ENCODE measurements at places on chromosomes 12 and 14. TPM values are rescaled to one million over a fixed set of nuclear protein-coding genes. Genes with fewer than 3 reads are reported as not detected.

NRL gene
- total RNA-seq, result 3.0 TPM

IFNG gene
- total RNA-seq, result not detected

WSCD2 gene
- total RNA-seq, result 26.6 TPM

TMEM233 gene
- 0.50 TPM for total RNA-seq

GRCh38 chr12:115630136-115630535, 647.4 kb downstream of the MED13L start:
- H3K27ac ChIP-seq, result no peak overlapping the region
- H3K36me3 ChIP-seq, result no peaks in the 10 kb centered on the region
- no peaks in the 10 kb centered on the region for H3K4me1 ChIP-seq
- no peaks in the 10 kb centered on the region for H3K27me3 ChIP-seq
- DNase-seq, result no peak
- H3K4me3 ChIP-seq, result no peak overlapping the region

DNA sequence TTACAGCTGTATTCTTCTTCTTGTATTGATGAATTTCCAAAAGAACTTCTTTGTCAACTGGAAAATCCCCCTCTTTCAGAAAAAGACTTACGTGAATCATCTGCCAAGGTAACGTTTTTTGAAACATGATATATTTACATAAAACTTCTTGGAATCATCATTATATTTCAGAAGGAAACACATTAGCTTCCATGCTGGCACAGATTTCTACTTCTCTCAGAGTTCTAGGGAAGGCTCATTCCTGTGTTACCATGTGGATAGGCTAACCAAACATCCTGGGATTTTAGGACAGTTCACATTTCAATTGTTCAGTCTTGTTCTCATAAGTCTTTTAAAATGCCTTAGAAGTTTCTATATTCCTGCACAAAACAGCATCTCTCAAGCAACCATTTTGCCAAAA, 120.3 kb upstream of the NEDD1 start:
- no peaks in the 10 kb centered on the region for H3K4me1 ChIP-seq
- H3K27me3 ChIP-seq, result no peaks in the 10 kb centered on the region
- H3K36me3 ChIP-seq, result no peaks in the 10 kb centered on the region
- no peak overlapping the region for H3K4me3 ChIP-seq

- no peak overlapping the region for H3K27ac ChIP-seq
- no peaks in the 10 kb centered on the region for H3K4me1 ChIP-seq
- H3K36me3 ChIP-seq, result no peaks in the 10 kb centered on the region
- DNase-seq, result no peak
- H3K27me3 ChIP-seq, result no peaks in the 10 kb centered on the region
These were observed 39.9 kb downstream of the RAB35 start for GRCh38 chr12:120076651-120077050.

DNA sequence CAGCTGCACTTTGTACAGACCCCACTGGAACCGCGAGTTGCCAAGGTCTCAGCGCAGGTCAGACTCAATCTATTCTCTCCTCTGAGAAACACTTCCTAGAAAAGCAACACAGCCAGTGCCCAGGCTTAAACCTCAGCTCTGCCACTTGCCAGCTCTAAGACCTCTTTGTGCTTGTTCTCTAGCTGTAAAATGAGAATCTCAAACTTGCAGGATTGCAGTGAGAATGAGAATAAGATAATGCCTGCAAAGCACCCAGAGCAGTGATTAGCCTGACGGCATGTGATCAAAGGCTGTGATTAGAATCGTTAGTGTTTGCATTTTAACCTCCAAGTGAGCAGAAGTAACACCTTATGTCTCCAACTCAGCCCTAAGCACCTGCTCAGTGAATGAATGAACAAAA, 21.3 kb downstream of the ANO2 start:
- peaks cover 42% of the 10 kb centered on the region for H3K36me3 ChIP-seq
- H3K27me3 ChIP-seq, result no peaks in the 10 kb centered on the region
- DNase-seq, result no peak
- no peak overlapping the region for H3K4me3 ChIP-seq
- no peaks in the 10 kb centered on the region for H3K4me1 ChIP-seq

GRCh38 chr12:52132754-52133161, 53.3 kb downstream of the SMIM41 start:
- no peaks in the 10 kb centered on the region for H3K4me1 ChIP-seq
- no peak overlapping the region for H3K4me3 ChIP-seq
- H3K27me3 ChIP-seq, result no peaks in the 10 kb centered on the region
- no peak for DNase-seq
- no peak overlapping the region for H3K27ac ChIP-seq

DNA sequence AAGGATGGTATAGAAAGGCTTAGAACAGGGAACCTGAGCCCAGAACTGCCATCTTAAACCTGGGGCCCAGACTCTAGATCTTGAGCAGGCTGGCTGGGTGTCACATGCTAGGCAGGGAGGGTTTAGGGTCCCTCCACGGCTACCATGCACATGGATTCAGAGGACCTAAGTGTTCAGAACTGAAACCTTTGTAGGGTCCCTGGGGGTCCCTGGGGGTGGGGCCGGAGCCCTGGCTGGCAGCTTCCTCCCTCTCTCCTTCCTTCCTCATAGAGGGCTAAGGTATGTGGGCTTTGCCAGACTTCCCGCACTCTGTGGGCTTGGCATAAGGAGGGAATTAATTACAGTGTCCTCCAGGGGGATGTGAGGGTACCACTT, 4.6 kb upstream of the ZNF385A start:
- no peak for DNase-seq
- H3K4me1 ChIP-seq, result peaks cover 38% of the 10 kb centered on the region
- H3K4me3 ChIP-seq, result no peak overlapping the region
- H3K36me3 ChIP-seq, result peaks cover 14% of the 10 kb centered on the region
- H3K27ac ChIP-seq, result no peak overlapping the region
- no peaks in the 10 kb centered on the region for H3K27me3 ChIP-seq
